ENCODE measurements at places on chromosomes 16 and 17.

DNA sequence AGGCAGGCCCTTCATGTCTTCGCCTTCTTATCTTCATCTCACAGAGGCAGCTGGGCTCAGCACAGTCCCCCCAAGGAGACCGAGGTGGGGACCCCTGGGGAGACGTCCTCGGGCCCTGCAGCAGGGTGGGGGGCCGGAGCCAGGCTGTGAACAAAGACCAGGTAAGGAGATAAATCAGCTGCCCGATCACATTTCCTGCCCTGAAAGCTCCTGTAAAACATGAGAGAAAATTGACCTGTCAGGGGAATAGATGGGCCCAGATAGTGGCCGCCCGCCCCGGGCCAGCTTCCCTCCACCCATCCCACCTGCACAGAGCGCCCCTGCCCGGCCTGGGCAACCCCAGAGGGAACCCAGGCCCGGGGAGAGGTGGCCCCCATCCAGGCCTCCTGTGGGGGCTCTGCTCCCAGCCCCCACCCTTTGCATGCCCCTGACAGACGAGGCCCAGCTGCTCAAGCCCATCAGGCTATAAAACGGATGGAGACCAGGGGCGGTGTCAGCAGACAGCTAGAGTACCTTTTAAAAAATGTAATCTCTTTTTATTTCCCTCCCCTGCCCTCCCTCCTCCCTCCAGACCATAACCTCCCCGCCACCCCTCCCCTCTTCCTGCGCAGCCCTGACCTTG lies 18.8 kb upstream of the SLC38A10 start:
- no peak for DNase-seq

GRCh38 chr17:77880711-77881450 lies 77.6 kb upstream of the TNRC6C start:
- no peak for DNase-seq

GRCh38 chr17:42950044-42950783 lies 14.0 kb downstream of the AARSD1 start:
- no peak for DNase-seq

DNA sequence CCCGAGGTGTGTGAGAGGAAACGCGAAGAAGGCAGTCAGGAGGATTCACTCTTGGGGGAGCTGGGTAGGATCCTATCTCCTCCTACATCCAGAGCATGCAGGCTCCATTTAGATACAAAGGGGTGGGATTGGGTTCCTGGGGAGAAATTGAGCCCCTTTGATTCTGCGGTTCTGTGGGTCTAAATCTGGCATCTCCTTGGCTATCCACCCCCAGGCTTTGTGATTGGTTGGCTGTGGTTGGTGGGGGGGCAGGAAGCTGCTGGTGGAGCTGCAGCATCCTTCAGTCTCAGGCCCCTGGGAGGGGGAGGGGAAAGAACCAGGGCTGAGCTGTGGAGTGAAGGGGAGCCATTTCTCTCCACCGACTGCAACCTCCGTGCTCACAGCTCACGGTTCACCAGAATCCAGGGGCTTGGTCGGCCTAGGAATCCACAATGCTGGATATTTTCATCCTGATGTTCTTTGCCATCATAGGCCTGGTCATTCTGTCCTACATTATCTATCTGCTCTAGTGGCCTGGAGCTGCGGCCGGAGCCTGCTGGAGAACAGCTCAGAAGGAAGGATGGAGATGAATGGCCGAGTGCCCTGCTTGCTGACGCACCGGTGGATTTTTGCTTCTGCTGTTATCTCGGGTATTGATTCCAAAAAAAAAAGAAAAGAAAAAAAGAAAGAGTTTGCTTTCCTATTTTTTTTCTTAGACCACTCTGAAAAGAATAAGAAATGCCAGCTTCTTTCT lies at the start of gene LASP1NB:
Gene LASP1NB (plus strand): TSS at position 352 of the 733 bp plus-strand sequence.
- DNase-seq, result no peak
